Esophagus squamous epithelium (tissue), 5 donors: ENCODE measurements at places on chromosomes 1 and 21. TPM values are rescaled to one million over a fixed set of nuclear protein-coding genes. Genes with fewer than 3 reads are reported as not detected.

- DNase-seq: no peak
Observed at GRCh38 chr1:9419369-9420041, 119.8 kb upstream of the SLC25A33 start.

GRCh38 chr1:119808972-119809550, 2.2 kb downstream of the REG4 start:
- peak; percentile 3 for DNase-seq

DNA sequence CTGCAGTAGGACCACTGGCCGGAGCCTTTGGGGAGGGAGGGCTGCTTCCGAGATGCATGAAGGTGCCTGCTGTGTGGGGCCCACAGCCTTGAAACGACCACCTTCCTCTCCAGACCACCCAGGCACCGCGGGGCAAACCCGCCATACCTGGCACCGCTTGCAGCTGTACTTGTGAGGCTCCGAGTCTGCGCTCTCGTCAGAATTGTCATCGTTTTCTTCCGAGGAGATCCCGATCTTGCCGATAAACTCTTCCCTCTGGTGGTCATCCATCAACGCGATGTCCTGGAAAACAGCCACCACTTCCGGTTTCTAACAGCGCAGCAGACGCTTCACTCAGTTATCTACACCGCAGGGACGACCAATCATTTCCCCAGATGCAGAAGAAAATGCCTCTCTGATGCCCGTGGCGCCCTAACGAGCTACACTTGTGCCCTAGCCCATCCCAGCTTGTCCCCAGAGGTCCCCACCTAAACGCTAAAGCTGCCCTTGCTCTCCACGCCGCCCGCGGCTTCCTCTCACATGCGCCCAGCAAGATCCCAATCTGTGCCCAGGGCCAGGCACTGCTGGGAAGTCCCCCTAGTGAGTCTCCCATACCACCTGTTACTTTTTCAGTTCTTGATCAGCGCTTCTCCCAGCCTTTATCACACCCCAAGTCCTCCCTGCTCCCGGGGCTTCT, 55.0 kb upstream of the RIPK4 start:
- no peak for DNase-seq

- DNase-seq: no peak
Observed at GRCh38 chr1:17554954-17555353, 15.5 kb downstream of the ARHGEF10L start.

The CD247 gene
- total RNA-seq: 3.2 TPM

The TMED5 gene
- total RNA-seq: 33.6 TPM
